ENCODE measurements at places on chromosomes 12 and 14.

DNA sequence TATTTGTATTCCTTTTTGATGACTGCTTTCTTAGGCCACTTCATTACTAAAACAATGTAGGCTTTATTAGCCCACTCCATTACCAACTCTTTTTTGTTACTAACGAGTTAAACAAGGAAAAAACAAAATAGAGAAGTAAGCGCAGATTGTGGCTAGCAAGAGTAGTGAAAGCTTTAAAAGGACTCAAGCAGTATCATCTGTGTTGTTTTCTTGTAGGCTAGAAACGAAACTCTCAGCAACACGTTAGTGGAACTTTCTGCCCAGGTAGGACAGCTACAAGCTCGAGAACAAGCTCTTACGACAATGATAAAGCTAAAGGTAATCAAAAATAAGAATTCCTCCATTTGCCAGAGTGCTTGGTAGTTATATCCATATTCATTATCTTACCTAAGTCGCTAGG, 11.1 kb downstream of the CCDC62 start:
- DNase-seq: no peak

- no peak for DNase-seq
These were observed 37.0 kb upstream of the TMEM263 start for GRCh38 chr12:106918746-106919145.

GRCh38 chr14:33646692-33647260, 304.1 kb downstream of the EGLN3 start:
- no peak for DNase-seq

- no peak for DNase-seq
These were observed 128.6 kb downstream of the ZFP36L1 start for GRCh38 chr14:68664225-68664681.

GRCh38 chr12:45907955-45908354, 82.4 kb downstream of the SCAF11 start:
- no peak for DNase-seq

GRCh38 chr12:79926951-79927350, 7.9 kb downstream of the PPP1R12A start:
- DNase-seq: no peak

- DNase-seq: no peak
These were observed 28.2 kb upstream of the TMEM179 start for GRCh38 chr14:104632781-104633180.

DNA sequence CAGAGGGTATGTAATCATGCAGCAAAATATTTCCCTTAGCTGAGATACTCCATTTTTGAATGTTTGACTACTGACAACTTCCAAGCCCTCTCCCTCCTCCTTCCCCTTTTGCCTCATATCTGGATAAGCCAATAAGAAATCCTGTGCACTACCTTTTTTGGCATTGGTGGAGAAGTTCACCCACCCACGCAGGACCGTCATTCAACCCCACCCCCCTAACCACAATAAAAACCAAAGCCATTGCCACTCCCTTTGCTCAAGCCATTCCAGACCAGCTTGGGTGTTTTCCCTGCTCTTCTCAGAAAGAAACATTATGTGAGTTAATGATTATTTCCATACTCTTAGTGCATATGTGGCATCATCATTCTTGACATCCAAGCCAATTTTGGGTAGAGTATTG, 176.7 kb downstream of the PTPN11 start:
- no peak for DNase-seq

- no peak for DNase-seq
These were observed 38.9 kb downstream of the DNAI7 start for GRCh38 chr12:25156061-25156460.

GRCh38 chr12:16785524-16785923, 179.6 kb upstream of the LMO3 start:
- DNase-seq: no peak

- no peak for DNase-seq
These were observed 202.6 kb upstream of the FOXN3 start for GRCh38 chr14:89619596-89619995.

- DNase-seq: no peak
These were observed 59.8 kb downstream of the SERPINA3 start for GRCh38 chr14:94671870-94672444.

- no peak for DNase-seq
These were observed 228.8 kb downstream of the BCL11B start for GRCh38 chr14:99043267-99043615.

All from NCI-H187 (cell line).